Activated CD4-positive, CD25-positive, alpha-beta regulatory T cell treated with anti-CD3 and anti-CD28 coated beads, Interleukin-2, amount 50 U/mL, for 16 hours (primary cell): ENCODE measurements at places on chromosomes 6 and 20.

DNA sequence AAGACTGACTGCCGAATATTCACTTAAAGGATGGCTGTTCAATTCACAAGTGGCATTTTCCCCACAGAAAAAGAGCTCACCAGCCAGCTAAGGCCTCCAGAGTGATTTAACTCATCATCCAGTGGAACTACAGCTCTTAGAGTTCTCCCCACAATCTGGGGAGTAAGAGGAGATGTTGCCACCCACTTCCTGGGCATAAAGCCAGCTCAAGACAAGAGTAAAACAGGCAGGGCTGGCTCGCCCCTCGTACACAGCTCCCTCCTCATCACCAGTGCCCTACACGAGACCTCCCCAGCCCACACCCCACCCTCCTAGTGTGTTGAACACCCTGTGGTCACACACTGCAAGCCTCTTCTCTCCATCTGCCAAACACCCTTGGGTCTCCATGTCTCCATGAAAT is 47.2 kb upstream of the IPCEF1 start:
- no peak for DNase-seq

DNA sequence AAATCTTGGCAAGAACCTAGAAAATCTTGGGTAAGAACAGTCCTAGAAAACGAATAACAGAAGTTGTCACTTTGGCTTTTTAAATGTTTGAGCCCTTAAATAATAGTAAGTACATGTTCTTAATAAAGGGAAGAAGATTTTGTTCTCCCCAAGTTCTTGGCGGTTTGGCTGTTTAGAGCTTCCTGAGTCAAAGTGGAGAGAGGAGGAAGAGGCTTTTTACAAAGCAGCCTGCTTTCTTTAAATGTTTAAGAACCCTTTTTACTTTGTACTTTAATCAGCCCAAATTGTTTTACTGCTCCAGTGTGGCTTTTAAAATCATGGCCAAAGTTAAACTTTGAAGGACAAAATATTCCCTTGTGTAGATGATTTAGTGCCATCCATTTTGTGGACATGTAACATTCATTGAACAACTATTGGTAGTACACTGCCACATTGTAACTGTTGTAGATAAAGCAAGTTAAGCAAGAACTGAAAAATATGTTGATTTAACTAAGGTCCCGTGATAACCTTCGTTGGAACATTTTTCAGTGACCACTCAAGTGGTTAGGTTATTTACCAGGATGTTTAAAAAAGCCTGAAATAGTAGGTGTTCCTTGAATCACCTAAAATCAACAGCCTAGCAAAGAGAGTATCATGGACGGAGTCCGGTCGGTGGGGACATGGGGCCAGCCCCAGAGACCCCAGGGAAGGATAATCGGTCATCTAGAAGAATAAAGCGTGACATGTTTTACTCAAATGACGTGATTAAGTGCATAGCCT is 2.4 kb downstream of the AMD1 start:
- DNase-seq: no peak

DNA sequence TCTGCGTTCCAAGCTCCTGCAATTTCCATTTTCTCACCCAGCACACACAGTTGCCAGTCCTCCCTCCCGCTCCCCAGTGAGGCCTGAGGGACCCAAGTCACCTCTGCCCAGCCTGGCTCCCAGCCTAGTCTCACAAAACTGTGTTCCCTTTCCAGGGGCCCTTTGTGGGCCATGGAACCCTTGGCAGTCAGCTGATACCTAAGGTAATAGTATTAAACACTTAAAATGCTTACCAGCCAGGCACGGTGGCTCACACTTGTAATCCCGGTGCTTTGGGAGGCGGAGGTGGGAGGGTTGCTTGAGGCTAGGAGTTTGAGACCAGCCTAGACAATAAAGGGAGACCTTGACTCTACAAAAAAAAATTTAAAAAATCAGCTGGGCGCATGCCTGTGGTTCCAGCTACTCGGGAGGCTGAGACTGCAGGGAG is 3.2 kb upstream of the RBM38 start:
- no peak for DNase-seq

DNA sequence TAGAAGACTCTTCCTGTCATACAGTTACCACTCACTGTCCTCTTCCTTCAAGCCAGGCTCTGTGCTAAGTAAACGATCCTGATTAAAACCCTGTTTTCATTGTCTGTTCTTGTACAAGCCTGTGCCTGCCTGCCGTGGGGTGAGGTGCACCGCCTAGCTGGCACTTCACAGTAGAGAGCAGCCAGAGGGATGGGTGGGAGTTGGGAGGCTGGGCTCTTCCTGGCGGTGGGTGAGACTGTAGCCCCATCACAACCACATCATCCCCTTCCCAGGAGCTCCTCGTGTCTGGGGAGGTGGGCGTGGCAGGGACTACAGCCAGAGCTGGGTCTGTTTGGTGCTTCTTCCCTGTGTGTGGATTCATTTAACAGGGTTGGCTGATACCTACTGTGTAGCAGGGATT is 382.0 kb downstream of the TAF4 start:
- no peak for DNase-seq

DNA sequence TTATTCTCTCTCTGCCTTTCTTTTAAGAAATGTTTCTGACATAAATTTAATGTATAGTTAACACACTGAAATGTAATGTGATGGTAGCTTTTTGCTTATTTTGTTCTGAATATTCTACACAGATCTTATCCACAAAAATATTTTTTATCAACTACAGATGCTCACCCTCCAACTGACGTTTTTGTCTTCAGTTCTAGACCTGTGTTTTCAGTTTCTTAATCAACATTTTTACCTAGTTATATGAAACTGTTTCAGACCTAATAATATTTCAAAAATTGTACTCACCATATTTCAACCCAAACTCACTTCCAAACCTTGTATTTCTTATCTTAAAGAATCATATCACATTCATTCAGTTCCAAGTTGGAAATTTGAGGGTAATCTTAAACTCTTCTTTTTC is 452.8 kb downstream of the RFPL4B start:
- no peak for DNase-seq

DNA sequence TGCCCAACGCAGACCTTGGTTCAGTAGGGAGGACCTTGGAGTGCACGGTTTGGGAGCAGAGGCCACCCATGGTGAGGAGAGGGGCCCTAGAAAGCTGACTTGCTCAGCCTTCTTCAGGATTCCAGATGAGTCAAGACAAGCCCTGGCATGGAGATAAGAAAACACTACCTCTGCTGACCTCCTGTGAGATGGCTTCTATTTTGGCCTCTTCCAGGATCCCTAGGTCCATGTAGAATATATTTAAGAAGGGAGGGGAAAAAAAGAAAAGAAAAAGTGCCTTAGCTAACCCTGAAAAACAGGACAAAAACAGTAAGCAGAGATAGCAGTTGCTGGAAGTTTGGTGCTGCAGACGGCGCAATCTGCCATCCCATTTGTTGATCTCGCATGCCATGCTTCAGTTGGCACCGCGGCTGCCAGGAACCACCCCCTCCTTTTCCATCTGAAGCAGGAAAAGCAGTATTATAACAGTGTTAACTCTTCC is 100.0 kb downstream of the ARMC2 start:
- no peak for DNase-seq

- DNase-seq: no peak
Observed at GRCh38 chr6:166078294-166078693, 89.4 kb downstream of the TBXT start.

- DNase-seq: no peak
Observed at GRCh38 chr6:7108196-7108963, 619 bp downstream of the RREB1 start.

- no peak for DNase-seq
Observed at GRCh38 chr6:40894962-40895799, 143.8 kb downstream of the UNC5CL start.

DNA sequence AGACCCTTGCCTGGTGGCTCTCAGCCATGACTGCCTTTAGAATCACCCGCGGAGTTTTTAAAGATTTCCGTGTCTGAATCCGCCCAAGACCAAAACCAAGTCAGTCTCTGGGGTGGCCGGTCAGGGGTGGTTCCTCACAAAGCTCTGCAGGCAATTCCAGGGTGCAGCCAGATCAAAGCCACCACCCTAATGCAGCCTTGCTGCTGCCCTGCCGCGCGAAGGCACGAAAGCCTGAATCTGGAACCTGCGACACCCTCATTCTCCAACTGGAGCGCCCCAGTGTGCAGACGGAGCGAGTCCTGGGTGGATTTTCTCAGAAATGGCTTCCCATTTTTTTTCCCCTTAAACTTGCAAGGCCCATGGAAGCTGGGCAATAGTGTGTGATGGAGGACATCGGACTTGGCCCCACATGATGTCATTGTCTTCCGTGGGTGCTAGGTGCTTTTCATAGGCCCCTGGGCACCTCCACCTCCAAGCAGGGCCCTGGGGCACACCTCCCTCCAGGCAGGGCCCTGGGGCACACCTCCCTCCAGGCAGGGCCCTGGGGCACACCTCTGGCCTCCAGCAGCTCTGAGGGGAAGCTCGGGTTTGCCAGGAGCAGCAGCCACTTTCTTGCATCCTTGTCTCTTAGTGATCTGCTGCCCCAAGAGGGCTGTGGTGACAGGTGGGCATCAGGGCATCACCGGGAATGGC is 343.1 kb downstream of the ZFAND3 start:
- DNase-seq: no peak

DNA sequence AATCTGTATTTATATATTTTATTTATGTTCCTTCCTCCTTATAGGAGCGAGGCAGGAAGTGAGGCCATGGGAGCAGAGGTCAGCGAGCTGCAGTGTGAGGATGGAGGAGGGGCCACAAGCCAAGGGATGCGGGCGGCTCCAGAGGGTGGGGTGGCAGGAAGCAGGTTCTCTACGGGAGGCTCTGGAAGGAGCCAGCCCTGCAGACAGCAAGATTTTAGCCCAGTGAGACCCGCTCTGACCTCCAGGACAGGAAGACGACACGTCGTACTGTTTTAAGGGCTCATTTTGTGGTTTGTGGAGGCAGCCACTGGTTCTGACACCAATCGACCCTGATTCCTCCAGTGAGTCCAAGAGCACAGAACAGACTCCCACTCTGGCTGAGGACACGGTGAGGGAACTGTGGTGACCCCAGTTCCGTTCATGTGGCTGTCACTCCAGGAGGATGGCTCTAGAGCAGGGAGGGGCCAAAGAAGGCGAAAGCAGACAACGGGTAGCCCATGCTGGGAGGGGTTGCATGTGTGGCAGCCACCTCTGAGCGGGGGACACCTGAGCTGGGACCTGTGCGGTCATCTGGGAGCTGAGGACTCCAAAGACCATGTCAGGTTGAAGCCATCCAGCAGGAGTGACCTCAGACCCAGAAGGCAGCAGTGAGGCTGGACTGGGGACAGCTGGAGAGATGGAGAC is 100.1 kb upstream of the BHLHE23 start:
- DNase-seq: no peak

- no peak for DNase-seq
Observed at GRCh38 chr6:149055195-149055899, 262.2 kb upstream of the TAB2 start.

GRCh38 chr6:81744131-81744530 is 8.3 kb downstream of the TENT5A start:
- DNase-seq: no peak

- DNase-seq: no peak
Observed at GRCh38 chr6:114707081-114707620, 364.3 kb upstream of the HS3ST5 start.

DNA sequence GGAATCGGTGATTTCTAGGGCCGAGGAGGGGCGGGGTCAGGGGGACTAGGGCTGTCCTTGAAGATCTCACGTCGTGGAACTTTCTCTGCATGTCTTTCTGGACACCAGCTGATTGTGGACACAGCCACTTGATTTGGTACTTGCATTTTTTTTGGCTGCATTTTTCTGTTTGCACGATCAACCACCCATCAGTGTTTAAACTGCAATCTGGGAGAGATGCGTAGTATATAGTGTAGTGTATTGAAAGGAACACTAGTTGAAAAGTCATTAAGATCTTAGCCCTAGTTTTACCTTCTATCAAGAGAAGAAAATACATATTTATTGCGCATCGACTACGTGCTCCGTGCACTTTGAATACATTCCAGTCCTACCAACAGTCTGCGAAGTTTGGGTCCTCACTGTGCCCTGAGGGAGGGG is 657 bp downstream of the NT5DC1 start:
- no peak for DNase-seq

DNA sequence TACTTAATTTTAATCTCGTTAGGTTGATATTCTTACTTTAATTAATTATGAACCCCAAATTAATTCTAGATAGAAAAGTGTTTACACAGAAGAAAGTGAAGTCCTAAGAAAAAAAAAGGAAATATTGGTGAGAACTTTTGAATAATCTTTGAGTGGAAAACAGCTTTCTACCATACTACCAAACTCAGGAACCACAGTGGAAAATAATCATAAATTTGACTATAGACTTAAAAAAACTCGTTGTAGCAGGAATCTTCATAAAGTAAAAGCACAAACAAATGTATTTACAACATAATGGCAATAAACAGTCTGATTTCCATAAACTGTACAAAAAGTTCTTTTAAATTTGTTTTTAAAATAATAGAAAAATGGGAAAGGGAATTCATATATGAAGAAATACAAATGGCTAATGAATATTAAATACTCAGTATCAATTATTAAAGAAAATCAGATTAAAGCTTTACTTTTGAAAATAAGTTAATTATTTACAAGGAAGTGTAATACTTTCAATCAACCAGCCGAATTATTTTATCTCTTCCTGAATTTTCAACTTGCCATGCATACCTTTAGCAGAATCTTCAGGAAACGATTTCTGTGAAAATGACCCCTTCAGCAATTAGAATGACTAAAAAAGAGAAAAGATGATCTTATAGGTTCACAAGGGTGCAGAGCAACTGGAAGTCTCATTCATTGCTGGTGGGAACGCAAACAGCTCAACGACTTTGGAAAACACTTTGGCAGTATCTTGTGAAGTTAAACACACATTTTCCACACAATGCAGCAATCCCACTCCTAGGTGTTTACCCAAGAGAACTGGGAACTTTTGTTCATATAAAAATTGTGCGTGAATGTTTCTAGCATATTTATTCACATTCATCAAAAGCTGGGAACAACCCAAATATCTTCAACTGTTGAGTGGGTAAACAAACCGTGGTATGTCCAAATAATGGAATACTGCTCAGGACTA is 38.5 kb upstream of the BMP6 start:
- no peak for DNase-seq

DNA sequence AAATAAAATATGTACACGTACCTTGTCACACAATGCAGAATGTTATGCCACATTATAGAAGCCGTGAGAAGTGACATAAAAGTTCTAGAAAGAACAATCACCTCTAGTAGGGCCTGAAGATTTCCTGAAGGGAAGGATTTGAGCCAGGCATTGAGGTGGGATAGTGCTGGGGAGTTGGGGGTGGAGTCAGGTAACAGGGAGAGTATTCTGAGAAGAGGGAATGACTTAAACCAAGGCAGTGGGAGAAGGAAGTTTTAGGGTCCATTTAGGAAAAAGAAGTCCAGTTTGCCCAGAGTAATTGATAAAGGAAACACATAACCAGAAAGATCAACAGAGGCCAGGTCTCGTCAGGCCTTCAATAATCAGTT is 262.8 kb downstream of the ARHGAP18 start:
- no peak for DNase-seq

- DNase-seq: no peak
Observed at GRCh38 chr20:6104493-6105188, 18.2 kb downstream of the FERMT1 start.

DNA sequence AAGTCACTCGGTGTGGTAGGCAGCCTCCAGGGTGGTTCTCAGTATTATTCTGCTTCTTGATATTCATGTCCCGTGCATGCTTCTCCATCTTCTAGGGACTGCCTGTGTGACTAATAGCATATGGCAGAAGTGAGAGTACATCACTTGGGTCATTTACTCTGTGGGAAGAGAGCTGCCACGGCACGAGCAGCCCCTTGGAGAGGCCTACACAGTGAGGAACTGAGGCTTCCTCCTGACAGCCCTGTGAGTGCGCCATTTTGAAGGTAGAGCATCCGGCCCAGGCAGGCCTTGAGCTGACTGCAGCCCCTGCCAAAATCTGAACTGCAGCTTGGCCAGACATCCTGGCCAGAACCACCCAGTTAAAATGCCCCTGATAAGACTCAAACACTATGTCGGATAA is 17.3 kb upstream of the MCUR1 start:
- no peak for DNase-seq

GRCh38 chr20:23214903-23215302 is 128.8 kb upstream of the CD93 start:
- no peak for DNase-seq
